Stimulated activated CD8-positive, alpha-beta memory T cell treated with anti-CD3 and anti-CD28 coated beads, Interleukin-15, amount 100 ng/mL, for 24 hours (primary cell): ENCODE measurements at places on chromosomes 2 and 18.

- no peak for DNase-seq
Observed at GRCh38 chr2:3482363-3482821, 36.9 kb downstream of the ADI1 start.

- DNase-seq = no peak
Observed at GRCh38 chr18:33270297-33270696, 170.2 kb downstream of the CCDC178 start.

GRCh38 chr18:56097621-56098020 lies 509.6 kb upstream of the TCF4 start:
- no peak for DNase-seq

GRCh38 chr2:165435611-165436010 lies 33.9 kb upstream of the CSRNP3 start:
- DNase-seq = no peak

DNA sequence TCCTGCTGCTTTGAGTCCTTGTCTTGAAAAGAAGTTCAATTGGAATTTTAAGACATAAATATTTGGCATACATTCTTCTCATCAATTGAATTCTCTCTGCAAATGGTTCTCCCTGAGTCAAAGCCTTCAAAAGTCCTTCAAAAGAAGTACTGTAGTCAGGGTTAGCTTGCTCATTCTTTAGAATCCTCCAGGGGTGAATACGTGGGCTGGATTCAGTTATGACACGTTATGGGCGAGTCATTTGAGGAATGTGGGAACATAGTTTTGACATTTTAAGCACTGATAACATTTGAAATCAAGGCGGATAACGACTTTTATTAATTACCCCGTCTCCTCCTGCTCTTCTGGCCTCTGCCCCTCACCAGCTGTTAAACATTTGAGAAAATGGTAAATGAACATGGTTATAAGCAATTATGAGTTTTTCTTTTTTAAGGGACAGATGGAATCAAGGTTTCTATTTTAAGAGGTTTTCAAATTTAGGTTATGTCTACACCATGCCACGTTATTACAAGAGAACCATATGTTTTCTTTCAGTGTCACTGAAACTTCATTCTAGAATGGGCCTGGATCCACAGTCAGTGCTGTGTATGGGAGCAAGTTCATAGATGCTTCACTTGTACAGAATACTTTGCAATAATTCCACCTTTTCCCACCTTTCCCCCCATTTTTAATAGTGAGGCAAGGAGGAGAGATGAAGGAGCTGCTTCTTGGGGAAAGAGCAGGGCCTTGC lies 273.1 kb downstream of the TSN start:
- no peak for DNase-seq

GRCh38 chr18:23716516-23716915 lies 27.3 kb downstream of the LAMA3 start:
- no peak for DNase-seq

- no peak for DNase-seq
Observed at GRCh38 chr2:199851883-199852282, 891 bp upstream of the FTCDNL1 start.

DNA sequence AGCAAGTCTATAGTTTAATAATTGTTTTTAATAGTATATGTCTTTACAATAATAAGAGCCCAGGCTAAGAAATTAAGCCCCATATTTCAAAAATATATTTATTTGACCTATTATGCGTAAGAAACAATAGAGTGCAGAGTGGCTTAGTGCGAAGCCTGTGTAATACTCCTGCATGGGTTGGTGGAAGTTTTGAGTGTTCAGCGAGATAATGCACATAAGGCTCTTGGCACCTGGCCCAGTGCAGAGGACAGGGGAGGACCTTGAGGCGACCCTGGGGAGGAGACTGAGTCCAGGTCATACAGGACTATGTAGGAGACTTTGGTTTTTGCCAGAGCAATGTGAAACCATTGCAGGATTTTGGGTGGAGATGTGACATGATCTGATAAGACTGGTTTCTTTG lies 132.4 kb upstream of the ST6GAL2 start:
- DNase-seq = no peak

- no peak for DNase-seq
Observed at GRCh38 chr2:23563673-23564614, 179.0 kb downstream of the KLHL29 start.

GRCh38 chr2:150595803-150596470 lies 108.5 kb upstream of the RND3 start:
- no peak for DNase-seq

GRCh38 chr2:150619607-150620330 lies 132.3 kb upstream of the RND3 start:
- DNase-seq = no peak

- DNase-seq = no peak
Observed at GRCh38 chr2:68319398-68320117, at the start of gene CNRIP1. Gene CNRIP1, minus strand, starts transcription at chr2:68319949. Its CDS starts 549 bp downstream, at chr2:68319400.

DNA sequence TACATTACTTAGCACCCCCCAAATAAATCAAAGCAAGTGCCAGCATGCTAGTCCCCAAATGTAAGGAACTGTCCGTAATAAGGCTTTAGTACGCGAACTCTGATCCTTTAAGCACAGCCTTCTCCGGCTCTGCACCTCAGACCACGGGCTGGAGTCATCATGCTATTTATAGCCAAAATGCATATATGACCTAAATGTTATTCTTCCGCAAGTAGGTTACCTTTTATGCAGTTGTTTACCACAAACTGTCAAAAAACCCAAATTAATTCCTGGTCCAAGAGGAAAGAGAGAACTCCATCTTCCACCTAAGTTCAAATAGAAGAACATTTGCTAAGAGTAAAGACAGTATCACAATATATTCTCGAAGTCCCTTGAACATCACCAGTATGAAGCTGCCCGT lies 42.7 kb downstream of the ZNF516 start:
- no peak for DNase-seq

GRCh38 chr2:204654669-204655068 lies 109.4 kb downstream of the PARD3B start:
- no peak for DNase-seq

DNA sequence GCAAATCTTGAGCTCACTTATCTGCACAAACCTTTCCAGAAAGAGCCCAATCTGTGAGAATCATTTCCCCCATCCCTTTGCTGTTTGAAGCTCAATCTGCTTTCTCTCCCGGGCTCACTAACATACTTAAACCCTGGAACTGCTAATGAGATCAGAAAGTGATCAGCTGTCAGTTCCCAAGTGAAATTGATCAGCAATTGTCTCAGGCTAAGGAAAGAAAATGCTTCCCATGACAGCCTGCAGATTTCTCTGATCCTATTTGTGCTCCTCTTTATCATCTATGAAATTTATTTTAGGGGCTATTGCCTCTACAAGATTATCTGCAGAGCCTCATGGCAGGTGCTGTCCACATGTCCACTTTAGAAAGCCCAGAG lies 239.0 kb upstream of the CXCR4 start:
- no peak for DNase-seq
